NCI-H1694 (cell line): ENCODE measurements at places on chromosomes 4 and X.

GRCh38 chr4:116389139-116389538 lies 696.2 kb downstream of the TRAM1L1 start:
- no peak for DNase-seq

DNA sequence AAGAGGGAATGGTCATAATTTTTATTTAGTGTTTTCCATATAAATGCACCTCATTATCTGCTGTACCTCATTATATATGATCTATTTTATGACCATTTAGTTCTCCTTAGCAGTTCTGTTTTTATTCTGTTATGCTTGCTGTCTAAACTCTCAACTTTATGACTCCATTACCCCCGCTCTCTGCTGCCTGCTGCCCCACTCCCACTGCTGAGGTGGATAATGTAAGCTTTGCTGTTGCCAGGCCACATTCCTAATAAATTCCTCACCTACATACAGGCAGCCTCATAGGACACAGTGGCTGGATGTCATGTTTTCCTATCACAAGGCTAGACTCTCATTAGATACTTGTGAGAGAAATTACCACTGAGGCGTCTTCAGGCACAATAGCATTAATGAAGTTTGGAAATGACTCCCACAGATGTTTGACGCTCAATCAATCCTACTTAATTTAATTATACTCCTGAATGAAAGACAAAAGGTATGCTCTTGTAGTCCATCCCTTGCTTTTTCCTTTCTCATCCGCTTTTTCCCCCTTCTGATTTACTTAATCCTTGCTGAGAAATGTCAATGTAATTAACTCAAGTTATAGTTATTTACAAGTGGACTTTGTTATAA lies 497.5 kb upstream of the IGFBP7 start:
- DNase-seq, result no peak

DNA sequence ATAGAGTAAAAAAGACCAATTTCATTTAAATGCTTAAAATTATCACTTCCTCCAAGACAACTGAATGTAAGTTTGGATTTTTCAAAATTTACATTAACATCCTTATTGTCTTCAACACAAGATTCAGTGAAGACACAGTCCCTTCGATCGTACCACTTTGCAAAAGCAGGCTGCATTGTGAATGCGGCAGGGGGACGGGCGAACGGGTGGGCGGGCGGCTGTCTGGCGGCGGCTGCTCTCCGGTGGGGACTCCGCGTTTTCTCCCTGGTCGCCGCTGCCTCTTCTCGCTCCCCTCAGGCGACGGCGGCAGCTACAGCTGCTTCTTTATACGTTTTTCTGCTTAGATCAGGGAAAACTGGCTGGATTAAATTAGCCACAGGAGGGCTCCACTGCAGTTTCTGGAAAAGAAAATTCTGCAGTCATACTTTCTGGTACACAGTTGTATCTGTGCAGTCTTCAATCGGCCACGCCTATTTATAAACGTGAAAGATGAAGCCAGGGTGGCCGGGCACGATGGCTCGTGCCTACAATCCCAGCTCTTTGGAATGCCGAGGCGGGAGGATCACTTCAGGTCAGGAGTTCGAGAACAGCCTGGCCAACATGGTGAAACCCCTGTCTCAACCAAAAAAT lies 33.9 kb upstream of the HPF1 start:
- DNase-seq, result peak; percentile 27

GRCh38 chr4:30586850-30587249 lies 133.3 kb upstream of the PCDH7 start:
- no peak for DNase-seq

GRCh38 chr4:55635741-55636655 lies at the start of gene NMU:
NMU (minus strand) TSS chr4:55636298; CDS start chr4:55636192, 106 bp downstream.
- peak; percentile 17 for DNase-seq

GRCh38 chrX:133389975-133390374 lies 25.3 kb downstream of the GPC4 start:
- no peak for DNase-seq

- no peak for DNase-seq
Observed at GRCh38 chr4:56641494-56642051, 39.5 kb downstream of the HOPX start.

DNA sequence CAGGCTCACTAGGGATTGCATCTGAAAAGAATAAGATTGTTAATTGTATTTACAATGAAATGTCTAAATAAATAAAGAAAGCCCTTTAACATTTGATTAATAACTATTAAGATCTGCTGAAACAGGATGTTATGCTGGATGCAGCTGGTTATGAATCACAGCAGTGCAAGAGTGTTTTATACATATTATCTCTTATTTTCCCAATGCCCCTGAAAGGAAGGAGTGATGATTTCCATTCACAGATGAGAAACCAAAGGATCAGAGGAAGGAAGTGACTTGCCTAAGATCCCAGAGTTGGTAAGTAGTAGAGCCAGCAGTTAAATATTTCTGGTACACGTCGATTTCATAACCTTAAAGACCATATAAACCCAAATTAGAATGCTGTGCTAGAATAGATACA lies 76.3 kb upstream of the ARHGAP36 start:
- DNase-seq, result no peak

DNA sequence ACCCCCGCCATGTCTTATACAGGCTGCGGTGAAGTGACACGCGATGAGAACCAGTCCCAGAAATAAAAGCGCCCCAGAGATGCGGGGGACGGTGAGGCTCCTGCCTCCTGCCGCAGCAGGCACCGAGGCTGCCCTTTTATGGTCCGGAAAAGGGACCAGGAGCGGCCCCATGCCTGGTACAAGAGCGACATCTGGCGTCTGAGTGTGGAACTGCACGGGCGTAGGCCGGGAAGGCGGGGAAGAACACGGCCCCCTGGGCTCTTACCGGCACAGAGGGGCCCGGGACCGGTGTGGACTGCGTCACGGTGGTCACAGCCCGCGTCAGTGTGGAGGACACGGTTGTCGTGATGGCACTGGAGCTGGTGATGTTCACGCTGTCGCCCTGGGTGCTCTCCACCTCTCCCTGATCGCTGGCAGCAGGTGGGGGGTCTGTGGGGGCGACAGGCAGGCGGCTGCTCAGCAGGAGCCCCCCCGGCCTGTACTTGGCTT lies 8.9 kb upstream of the RENBP start:
- peak; percentile 70 for DNase-seq

GRCh38 chr4:87232216-87232615 lies 11.8 kb upstream of the KLHL8 start:
- no peak for DNase-seq

DNA sequence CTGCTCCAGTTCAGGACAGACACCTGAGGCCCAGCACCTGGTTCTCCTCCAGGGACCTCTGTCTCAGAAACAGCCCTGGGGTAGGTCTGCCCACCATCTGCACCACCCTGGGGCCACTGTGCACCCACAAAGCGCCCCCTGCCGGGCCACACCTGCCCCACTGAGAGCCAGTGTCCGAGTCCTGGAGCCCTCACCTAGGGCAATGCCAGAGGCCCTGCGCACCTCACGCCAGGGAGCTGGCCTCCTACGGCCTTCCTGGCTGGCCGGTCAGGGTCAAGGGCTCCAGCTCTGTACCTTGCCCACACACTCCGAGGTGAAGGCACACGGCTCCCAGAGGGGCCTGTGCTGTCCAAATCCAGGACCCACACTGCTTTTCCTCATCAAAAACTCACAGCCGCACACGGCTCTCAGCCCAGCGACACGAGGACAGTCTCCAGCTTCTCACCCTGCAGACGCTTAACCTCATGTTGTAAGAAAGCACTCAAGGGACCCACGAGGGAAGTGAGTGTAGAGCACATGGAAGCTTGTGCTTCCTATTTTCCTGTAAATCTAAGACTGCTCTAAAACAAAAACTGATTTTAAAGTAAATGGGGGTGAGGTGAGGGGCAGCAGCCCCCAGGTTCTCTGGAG lies 5.4 kb downstream of the CTBP1 start:
- DNase-seq, result no peak

DNA sequence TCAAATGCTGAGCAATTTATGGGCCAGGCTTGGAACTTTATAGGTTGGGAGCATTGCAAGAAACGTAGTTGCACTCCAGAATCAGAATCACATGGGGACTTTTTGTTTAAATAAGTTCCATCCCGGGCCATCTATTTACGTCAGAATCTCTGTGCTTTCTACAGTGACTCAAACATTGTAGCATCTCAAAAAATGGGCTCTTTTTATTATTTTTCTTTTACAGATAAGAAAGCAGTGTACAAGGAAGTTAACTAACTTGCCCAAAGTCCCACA lies 10.2 kb downstream of the CC2D2A start:
- no peak for DNase-seq
